ENCODE measurements at places on chromosomes 3 and 15.

- DNase-seq: no peak
Measured at GRCh38 chr3:172987273-172987672, 153.8 kb downstream of the SPATA16 start.

GRCh38 chr3:54008744-54009143 is 113.6 kb upstream of the CACNA2D3 start:
- no peak for DNase-seq

- DNase-seq: no peak
Measured at GRCh38 chr15:69090197-69090948, 70.1 kb upstream of the GLCE start.

- no peak for DNase-seq
Measured at GRCh38 chr15:83312071-83312470, 27.6 kb upstream of the BNC1 start.

- DNase-seq: no peak
Measured at GRCh38 chr3:47434849-47435248, 40.9 kb downstream of the SCAP start.

DNA sequence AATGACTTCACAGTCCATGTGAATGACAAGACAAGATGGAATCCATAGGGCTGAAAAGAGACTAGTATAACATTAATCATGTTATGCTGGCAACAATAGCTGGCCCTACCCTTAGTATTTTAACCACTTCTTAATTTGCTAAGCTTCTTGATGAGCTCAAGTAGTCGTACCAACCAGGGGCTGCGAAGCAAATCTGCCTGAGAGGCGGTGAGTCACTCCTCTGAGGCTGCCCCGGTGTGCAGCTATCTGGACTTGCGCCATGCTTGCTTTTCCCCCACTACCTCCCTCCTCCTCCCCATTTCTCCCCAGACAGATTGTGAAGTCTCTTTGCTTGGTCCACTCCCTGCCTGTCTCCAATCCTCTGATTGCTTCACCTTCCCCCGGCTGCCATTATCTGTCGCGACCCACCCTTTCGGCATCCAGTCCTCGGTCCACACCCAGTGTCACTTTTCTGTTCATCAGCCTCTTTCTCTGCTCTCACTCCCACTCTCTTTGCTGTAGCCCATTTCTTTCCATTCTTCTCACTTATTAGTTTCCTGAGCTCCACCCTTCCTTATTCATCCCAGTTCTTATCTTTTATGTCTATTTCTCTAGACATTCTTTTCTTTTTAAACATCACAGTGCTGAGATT is 42.7 kb downstream of the DUT start:
- no peak for DNase-seq

Measured in glomerular endothelial cell (primary cell).